H1 (cell line): ENCODE measurements at places on chromosomes 1 and 21.

GRCh38 chr21:26804895-26805609 is 40.2 kb downstream of the ADAMTS1 start:
- no peaks in the 10 kb centered on the region for H3K4me1 ChIP-seq
- no peak overlapping the region for H3K4me3 ChIP-seq
- H3K36me3 ChIP-seq = no peaks in the 10 kb centered on the region
- H3K27me3 ChIP-seq = no peaks in the 10 kb centered on the region
- H3K27ac ChIP-seq = no peak overlapping the region
- DNase-seq = no peak

- no peak for DNase-seq
- no peak overlapping the region for H3K4me3 ChIP-seq
- peaks cover 2% of the 10 kb centered on the region for H3K27me3 ChIP-seq
- no peak overlapping the region for H3K27ac ChIP-seq
Measured at GRCh38 chr1:83857103-83857502, 141.8 kb downstream of the TTLL7 start.

GRCh38 chr1:38044221-38045215 is 2.1 kb downstream of the POU3F1 start:
- H3K36me3 ChIP-seq = no peaks in the 10 kb centered on the region
- peak overlapping the region; percentile 75 for H3K4me3 ChIP-seq
- H3K27me3 ChIP-seq = peaks cover 10% of the 10 kb centered on the region
- peak; percentile 68 for DNase-seq

GRCh38 chr1:63642901-63643300 is 49.7 kb downstream of the PGM1 start:
- no peak overlapping the region for H3K4me3 ChIP-seq
- no peaks in the 10 kb centered on the region for H3K27me3 ChIP-seq
- no peak for DNase-seq
- H3K4me1 ChIP-seq = no peaks in the 10 kb centered on the region

DNA sequence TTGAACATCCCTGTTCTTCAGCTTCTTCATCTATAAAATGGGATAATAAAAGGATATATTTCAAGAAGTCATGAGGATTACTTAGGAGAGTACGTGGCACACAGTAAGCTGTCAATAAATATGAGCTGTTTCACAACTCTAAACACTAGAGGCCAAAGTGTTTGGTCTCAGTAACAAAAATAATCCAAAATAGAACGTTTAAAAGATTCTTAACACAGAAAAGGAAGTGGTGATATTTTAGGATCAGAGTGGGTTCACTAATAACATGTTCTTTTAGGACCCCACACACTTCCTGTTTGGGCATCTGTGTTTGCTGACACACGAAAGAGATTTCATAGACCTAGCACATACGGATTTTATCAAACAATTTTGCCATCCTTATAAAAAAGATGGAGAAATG is 32.9 kb downstream of the TNFSF18 start:
- H3K4me1 ChIP-seq = no peaks in the 10 kb centered on the region
- H3K36me3 ChIP-seq = no peaks in the 10 kb centered on the region
- no peak overlapping the region for H3K27ac ChIP-seq
- H3K4me3 ChIP-seq = no peak overlapping the region

- H3K36me3 ChIP-seq = peaks cover 29% of the 10 kb centered on the region
- no peaks in the 10 kb centered on the region for H3K27me3 ChIP-seq
- H3K4me3 ChIP-seq = no peak overlapping the region
- H3K27ac ChIP-seq = no peak overlapping the region
Measured at GRCh38 chr1:10267319-10267718, 56.9 kb downstream of the KIF1B start.

DNA sequence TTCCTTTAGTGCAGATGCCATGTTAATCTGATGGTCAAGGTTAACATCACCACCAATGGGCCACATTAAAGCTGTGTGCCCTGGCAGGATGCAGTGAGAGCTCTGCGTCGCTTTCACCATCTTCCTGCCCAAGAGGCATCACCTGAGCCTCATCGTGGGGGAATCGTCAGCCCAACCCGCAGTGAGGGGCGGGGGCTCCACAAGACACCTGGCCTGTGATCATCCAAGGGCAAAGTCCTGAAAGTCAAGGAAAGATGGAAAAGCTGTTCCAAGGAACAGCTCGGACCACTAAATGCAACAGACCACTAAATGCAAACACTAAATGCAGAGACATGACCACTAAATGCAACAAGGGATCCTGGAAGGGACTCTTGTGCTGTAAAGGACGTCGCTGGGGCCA is 49.9 kb downstream of the WDR4 start:
- H3K4me3 ChIP-seq = no peak overlapping the region
- H3K4me1 ChIP-seq = peaks cover 7% of the 10 kb centered on the region
- peaks cover 8% of the 10 kb centered on the region for H3K27me3 ChIP-seq
- DNase-seq = peak; percentile 37
- no peaks in the 10 kb centered on the region for H3K36me3 ChIP-seq
- no peak overlapping the region for H3K27ac ChIP-seq

DNA sequence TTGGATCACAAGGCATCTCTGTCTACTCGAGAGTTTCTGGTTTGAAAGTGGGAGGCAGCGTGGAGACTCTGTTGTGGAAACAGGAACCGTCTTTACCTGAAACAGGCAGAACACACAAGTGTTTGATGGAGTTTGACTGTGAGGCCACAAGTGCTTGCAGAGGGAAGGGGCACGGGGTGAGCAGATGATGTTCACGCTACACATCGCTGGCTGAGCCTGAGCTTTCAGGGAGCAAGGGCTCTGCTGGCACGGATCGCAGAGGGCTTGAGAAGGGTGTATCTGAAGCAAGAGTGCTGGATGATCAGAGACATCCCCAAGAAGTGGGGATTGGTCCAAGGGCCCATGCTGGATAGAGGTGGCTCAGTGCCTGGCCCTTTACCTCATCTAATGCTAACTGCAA is 59.3 kb downstream of the IGSF21 start:
- H3K27me3 ChIP-seq = no peaks in the 10 kb centered on the region
- H3K4me3 ChIP-seq = no peak overlapping the region

- no peaks in the 10 kb centered on the region for H3K27me3 ChIP-seq
- no peaks in the 10 kb centered on the region for H3K36me3 ChIP-seq
- H3K27ac ChIP-seq = no peak overlapping the region
- H3K4me1 ChIP-seq = no peaks in the 10 kb centered on the region
- H3K4me3 ChIP-seq = no peak overlapping the region
Measured at GRCh38 chr1:53587252-53587988, 128.2 kb downstream of the DMRTB1 start.

- no peak overlapping the region for H3K27ac ChIP-seq
- no peaks in the 10 kb centered on the region; the same call in 1 of the 2 replicates for H3K27me3 ChIP-seq
- no peaks in the 10 kb centered on the region for H3K36me3 ChIP-seq
- no peak overlapping the region for H3K4me3 ChIP-seq
- H3K4me1 ChIP-seq = peaks cover 7% of the 10 kb centered on the region
Measured at GRCh38 chr1:246068619-246069509, 438.2 kb downstream of the SMYD3 start.

- H3K4me3 ChIP-seq = no peak overlapping the region
- peaks cover 7% of the 10 kb centered on the region for H3K4me1 ChIP-seq
- peaks cover 12% of the 10 kb centered on the region for H3K36me3 ChIP-seq
- H3K27me3 ChIP-seq = no peaks in the 10 kb centered on the region
- DNase-seq = no peak
- H3K27ac ChIP-seq = no peak overlapping the region
Measured at GRCh38 chr1:36182734-36183133, 26.8 kb downstream of the MAP7D1 start.

DNA sequence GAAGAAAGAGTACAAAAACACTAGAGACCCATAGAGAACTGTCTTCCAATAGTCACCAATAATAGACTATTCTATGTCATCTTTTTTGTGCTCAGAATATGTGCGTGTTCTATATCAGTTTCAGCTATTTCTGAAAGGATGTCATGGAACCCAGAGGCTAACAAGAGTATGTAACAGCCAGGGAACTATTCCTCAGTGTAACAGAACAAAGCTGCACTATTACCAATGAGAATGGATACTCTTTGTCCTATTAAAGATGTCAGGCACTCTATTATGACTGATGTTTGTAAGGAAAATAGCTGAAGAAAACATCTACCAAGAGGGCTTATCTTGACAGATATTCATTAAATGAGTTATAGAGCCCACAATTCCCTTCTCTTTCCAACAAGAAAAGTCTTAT is 8.6 kb upstream of the LRRC8C start:
- no peaks in the 10 kb centered on the region; the same call in 1 of the 2 replicates for H3K27me3 ChIP-seq
- no peak for DNase-seq
- H3K4me3 ChIP-seq = no peak overlapping the region
- H3K36me3 ChIP-seq = no peaks in the 10 kb centered on the region

DNA sequence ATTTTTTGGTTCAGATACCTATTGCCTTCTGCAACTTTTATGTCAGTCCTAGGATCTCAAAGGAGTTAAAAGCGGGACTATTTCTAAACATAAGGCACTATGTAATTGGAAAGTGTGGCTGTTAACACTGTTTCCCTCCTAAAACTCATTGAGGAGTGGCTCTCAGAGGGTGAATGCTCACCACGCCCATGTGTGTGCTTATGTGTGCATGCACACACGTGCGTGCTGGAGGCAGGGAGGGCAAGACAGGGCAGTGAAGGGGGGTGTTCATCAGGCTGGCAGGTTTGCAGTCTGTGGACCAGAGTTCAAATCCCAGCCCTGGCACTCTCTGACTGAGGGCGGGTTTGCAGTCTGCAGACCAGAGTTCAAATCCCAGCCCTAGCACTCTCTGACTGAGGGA is 22.4 kb downstream of the KCNAB2 start:
- no peaks in the 10 kb centered on the region for H3K4me1 ChIP-seq
- no peaks in the 10 kb centered on the region for H3K36me3 ChIP-seq
- H3K27me3 ChIP-seq = no peaks in the 10 kb centered on the region
- DNase-seq = no peak
- H3K27ac ChIP-seq = no peak overlapping the region
- no peak overlapping the region for H3K4me3 ChIP-seq

DNA sequence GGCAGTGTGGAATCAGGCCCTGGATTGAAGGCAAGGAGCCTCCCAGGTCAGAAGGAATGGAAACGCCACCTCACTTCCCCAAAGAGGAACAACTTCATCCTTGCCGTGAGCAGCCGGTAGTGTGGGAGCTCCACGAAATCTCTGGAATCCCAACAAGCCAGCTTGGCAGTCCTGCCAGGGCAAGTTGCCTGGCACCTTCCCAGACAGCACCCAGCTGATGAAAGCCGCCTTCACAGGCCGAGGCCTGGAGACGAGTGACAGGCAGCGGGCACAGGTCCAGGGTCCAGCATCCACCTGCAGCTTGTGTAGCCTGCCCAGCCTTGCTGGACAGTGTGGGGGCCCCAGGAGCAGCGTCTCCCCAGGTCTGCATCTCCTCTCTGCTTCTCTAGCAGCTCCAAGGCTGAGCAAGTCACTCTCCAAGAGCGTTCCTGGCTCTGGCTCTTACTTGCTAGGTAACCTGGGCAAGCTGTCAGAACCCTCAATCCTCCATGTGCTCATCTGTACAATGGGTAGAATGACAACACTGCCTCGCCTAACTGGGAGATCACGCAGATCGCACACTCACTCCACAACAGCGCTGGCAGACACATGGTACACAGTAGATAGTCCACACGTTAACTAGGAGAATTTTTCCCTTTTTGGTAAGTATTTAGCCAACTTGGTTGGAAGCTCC is 43.0 kb downstream of the ACOT7 start:
- H3K27me3 ChIP-seq = no peaks in the 10 kb centered on the region
- H3K36me3 ChIP-seq = no peaks in the 10 kb centered on the region
- H3K27ac ChIP-seq = no peak overlapping the region
- no peak overlapping the region for H3K4me3 ChIP-seq
- DNase-seq = no peak
- H3K4me1 ChIP-seq = peaks cover 2% of the 10 kb centered on the region

DNA sequence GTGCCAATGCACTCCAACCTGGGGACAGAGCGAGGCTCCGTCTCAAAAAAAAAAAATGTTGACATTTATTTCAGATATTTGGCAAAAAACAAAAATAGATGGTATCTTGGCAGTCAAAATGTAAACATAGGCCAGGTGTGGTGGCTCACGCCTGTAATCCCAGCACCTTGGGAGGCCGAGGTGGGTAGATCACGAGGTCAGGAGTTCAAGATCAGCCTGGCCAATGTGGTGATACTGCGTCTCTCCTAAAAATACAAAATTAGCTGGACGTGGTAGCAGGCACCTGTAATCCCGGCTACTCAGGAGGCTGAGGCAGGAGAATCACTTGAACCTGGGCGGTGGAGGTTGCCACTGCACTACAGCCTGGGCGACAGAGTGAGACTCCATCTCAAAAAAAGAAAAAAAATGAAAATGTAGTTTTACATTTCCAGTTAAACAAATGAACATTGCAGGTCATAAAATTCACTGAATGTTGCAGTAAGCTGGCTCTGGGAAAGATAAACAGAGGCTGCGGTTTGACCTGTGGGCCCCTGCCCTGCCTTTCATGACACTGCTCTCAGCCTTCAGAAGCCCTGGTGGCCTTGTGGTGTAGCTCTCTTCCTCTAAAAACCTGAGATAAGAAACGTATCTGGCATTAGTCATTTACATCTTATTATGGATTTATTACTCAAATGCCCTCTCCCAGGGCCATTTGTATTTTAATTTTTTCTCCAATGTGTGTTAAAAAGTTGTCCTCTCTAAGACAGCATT is 12.2 kb upstream of the SLC44A3 start:
- H3K27me3 ChIP-seq = no peaks in the 10 kb centered on the region
- no peak for DNase-seq
- no peak overlapping the region for H3K27ac ChIP-seq
- H3K36me3 ChIP-seq = no peaks in the 10 kb centered on the region

GRCh38 chr1:7485086-7485780 is 285.9 kb upstream of the VAMP3 start:
- H3K4me1 ChIP-seq = no peaks in the 10 kb centered on the region
- H3K4me3 ChIP-seq = no peak overlapping the region
- no peaks in the 10 kb centered on the region for H3K27me3 ChIP-seq
- no peaks in the 10 kb centered on the region for H3K36me3 ChIP-seq
- DNase-seq = no peak
- no peak overlapping the region for H3K27ac ChIP-seq

DNA sequence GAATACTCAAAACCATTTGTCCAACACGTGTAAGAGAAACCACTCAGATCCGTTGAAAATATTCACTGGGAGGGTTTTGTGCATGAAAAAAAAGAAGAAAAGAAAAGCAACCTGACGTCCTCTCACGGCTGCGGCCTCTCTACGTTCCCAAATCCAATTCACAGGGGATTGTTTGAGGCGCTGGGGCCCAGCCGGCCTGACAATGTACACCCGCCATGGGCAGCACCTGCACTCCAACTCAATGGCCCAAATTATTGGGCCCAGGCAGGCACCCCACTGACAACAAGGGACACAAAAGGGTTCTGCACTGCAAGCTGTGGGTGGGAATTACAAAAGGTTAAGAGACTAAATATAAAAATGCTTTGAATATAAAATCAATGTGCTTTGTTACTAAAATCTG is 41.5 kb downstream of the MORN1 start:
- H3K27ac ChIP-seq = no peak overlapping the region
- no peak for DNase-seq
- no peaks in the 10 kb centered on the region for H3K4me1 ChIP-seq
- H3K4me3 ChIP-seq = no peak overlapping the region
- no peaks in the 10 kb centered on the region for H3K36me3 ChIP-seq

GRCh38 chr1:188904201-188904600 is 1573.5 kb downstream of the BRINP3 start:
- no peaks in the 10 kb centered on the region for H3K36me3 ChIP-seq
- no peaks in the 10 kb centered on the region for H3K27me3 ChIP-seq
- no peak overlapping the region for H3K4me3 ChIP-seq
- H3K27ac ChIP-seq = no peak overlapping the region

GRCh38 chr1:243596431-243597062 is 253.5 kb downstream of the AKT3 start:
- no peak overlapping the region for H3K27ac ChIP-seq
- DNase-seq = no peak
- no peaks in the 10 kb centered on the region for H3K4me1 ChIP-seq
- H3K36me3 ChIP-seq = no peaks in the 10 kb centered on the region
- no peak overlapping the region for H3K4me3 ChIP-seq
